CD4-positive, CD25-positive, alpha-beta regulatory T cell (primary cell): ENCODE measurements at places on chromosomes 2 and 18.

DNA sequence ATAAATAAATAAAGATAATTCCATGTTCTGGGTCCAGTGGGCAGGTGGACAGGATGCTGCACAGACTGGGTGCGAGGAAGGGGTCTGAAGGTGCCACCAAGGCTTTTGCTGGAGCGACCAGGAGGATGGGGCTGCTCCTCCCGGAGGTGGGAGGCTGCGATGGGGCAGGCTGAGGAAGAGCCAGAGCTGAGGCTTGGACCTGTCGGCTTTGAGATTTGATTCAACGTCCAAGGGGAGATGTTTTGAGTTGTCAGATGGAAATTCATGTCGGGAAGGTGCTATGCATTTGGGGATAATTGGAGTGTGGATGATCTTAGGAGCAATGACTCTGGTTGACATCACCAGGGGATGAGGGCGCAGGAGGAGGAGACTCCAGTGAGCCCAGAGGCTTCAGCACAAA, 11.7 kb downstream of the ALLC start:
- no peak for DNase-seq

- DNase-seq, result no peak
Measured at GRCh38 chr18:44909191-44909719, 228.6 kb downstream of the SETBP1 start.

DNA sequence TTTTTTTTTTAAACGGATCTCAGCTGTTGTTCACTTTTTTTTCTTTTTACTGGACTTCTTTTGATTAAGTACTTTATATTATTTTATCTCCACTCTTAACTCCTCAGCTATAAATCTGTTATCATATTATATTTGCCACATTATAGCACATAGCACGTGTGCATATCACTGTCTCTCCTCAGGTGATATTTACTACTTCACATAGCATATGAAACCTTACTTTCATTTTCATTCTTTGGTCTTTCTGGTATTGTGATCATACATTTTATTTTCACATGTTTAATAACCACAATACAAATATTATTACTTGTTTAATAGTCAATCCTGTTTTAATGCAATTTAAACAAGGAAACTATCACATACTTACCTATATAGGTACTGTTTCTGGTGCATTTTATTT, 993.1 kb upstream of the TMEFF2 start:
- no peak for DNase-seq

DNA sequence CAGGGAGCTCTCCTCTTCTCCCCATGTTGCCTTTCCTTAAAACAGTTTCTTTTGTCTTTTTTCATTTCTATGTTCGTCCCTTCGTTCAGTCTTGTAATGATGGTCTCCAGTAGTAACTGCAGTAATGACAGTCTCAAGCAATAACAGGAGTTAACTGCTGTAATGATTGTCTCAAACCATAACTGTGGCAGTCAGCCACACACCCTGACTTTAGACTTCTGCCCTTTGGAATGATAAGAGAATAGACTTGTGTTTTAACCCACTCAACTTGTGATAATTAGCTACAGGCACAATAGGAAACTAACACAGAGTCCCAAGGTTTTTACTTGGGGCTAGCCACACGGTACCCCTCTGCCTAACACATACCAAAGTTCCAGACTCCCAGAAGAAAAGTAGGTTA, 12.1 kb downstream of the TMEM131 start:
- DNase-seq, result no peak

- DNase-seq, result no peak
Measured at GRCh38 chr18:79733986-79734770, 54.6 kb downstream of the CTDP1 start.

DNA sequence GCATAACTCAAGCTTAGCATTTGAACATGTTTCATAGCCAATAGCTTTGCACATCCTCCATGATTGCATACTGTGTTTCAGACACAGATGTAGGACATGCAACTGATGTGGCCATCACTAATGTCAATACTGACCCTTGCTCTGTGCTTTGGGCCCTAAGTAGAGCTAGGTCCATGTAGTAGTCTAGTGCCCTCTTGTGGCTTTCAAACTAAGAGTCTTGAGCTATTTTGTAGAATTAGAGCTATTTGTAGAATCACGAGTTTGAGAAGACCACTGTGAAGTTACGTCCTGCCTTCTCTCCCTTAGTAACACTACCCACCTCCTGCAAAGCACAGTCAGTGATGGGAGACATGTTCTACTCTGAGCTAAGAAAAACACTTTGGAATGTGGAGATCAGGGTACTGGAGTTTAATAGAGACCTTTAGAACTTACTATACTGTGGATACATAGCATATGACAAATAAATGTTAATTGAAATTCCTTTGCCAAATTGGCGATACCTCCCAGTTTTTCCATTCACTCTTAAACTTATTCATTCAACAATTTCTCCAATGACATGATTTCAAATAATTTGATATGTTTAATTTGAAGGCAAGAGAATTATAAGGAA, 306.5 kb upstream of the TNP1 start:
- no peak for DNase-seq

GRCh38 chr18:47075098-47075883, 39.9 kb upstream of the ELOA2 start:
- DNase-seq, result no peak

- no peak for DNase-seq
Measured at GRCh38 chr2:223597076-223597475, 5.1 kb downstream of the SCG2 start.

- DNase-seq, result no peak
Measured at GRCh38 chr2:130381145-130381544, 25.3 kb downstream of the PTPN18 start.
